ENCODE measurements at places on chromosomes 3 and 15. TPM values are rescaled to one million over a fixed set of nuclear protein-coding genes. Genes with fewer than 3 reads are reported as not detected.

DNA sequence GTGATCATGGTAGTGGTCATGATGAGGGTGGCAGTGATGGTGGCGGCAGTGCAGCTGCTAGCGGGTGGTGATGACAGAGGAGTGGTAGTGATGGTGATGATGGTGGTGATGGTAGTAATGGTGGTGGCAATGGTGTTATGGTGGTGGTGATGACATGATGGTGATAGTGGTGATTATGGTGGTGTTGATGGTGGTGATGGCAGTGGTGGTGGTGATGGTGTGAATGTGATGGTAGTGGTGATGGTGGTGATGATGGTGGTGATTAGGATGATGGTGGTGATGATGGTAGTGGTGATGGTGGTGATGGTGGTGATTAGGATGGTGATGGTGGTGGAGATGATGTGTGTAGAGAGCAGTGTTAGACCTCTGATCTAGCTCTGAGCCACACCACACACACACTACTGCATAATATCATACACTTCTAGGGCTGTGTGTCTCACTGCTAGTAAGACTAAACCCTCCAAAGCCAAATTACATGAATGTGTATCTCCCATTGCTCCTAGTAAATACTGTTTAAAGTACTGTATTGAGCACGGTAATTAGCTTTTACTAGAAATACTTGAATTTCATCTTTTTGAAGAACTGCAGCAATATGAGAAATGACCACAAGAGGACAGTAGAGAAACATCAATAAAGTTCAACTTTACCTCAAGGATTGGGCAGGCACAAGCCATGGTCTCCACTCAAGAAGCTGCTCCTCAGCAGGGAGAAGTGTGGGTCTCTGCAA lies 28.8 kb downstream of the TMED3 start:
- no peaks in the 10 kb centered on the region for H3K36me3 ChIP-seq
- no peaks in the 10 kb centered on the region for H3K27me3 ChIP-seq
- H3K4me3 ChIP-seq, result no peak overlapping the region
- no peak overlapping the region for H3K27ac ChIP-seq

GRCh38 chr15:27084844-27085243 lies 113.9 kb downstream of the GABRG3 start:
- no peak overlapping the region for H3K27ac ChIP-seq
- DNase-seq, result no peak
- H3K27me3 ChIP-seq, result no peaks in the 10 kb centered on the region
- no peaks in the 10 kb centered on the region for H3K36me3 ChIP-seq

DNA sequence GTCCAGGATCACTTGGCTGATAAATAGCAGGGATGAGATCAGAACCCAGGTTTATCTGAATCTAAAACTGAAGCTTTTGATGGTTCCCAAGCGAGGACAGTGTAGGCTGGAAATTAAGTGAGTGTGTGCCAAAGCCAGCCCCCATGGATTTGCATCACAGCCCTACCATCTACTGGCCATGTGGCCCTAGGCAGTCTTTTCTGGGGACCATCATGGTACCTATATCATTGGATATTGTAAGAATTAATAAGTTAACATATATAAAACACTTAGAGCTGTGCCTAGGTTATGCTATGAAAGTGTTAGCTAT lies 32.8 kb upstream of the SSR3 start:
- H3K36me3 ChIP-seq, result no peaks in the 10 kb centered on the region
- H3K4me3 ChIP-seq, result no peak overlapping the region
- H3K27me3 ChIP-seq, result no peaks in the 10 kb centered on the region
- no peak for DNase-seq
- no peaks in the 10 kb centered on the region for H3K4me1 ChIP-seq

DNA sequence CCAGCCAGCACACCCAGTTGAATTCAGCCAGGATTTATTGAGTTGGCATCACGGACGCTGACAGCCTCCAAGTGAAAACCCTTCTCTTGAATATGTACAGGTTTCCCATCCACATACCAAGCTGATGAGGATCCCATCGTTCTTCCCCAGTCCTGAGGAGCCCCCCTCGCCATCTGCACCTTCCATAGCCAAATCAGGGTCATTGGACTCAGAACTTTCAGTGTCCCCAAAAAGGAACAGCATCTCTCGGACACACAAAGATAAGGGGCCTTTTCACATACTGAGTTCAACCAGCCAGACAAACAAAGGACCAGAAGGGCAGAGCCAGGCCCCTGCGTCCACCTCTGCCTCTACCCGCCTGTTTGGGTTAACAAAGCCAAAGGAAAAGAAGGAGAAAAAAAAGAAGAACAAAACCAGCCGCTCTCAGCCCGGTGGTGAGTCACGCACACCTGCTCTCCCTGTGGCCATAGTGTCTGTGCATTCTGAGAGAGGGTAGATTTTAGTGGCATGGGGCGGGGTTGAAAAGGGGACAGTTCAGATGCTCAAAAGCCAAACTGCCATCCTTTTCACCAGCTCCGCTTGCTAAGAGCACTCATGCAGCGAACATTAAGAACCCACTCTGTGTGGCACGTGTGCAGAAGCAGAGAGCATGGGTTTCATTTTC lies 51.2 kb downstream of the KLHL25 start:
- H3K4me1 ChIP-seq, result peaks cover 2% of the 10 kb centered on the region
- H3K27me3 ChIP-seq, result no peaks in the 10 kb centered on the region
- H3K27ac ChIP-seq, result no peak overlapping the region

The ADGRG7 gene
- not detected for total RNA-seq

The ILDR1 gene
- total RNA-seq, result not detected

The PIGX gene
- 13.9 TPM for total RNA-seq

The SAMMSON gene
- total RNA-seq, result not detected

The SYNPR gene
- total RNA-seq, result not detected

DNA sequence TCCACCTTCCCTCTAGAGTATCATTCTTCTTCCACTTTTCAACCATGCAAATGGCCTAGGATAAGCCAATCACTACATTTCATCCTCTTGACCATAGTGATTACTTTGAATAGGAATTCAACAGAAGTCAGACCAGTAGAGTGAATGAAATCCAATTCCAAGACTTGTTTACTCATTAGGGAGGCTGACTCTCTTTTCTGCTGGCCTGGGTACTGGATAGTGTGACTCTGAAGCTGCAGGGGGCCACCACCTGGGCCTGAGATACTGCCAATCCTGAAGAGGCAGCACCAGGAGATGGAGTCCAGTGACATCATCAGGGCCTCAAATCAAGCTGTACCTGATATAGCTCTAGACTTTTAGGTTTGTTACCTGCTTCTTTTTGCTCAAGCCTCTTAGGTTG lies 7.0 kb upstream of the FSTL1 start:
- no peak overlapping the region for H3K27ac ChIP-seq

The DNAJA4 gene
- total RNA-seq, result 0.14 TPM

DNA sequence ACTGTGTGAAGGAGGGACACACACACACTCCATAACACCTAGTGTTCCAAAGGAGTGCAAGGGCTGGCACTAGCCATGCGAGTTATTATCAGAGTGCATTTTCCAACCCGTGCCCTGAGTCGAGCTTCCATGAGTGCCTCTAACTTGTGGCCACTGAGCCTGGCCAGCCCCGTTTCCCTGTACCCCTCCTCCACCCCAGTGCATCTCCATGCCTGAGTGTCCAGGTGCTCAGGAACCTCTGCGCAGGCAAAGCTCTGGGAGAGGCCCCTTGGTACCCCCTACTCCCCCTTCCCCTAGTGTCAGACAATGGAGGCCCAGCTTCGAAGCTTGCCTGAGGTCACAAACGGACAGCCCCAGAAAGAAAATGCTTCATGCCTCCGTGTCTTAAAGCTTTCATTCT lies 45.2 kb upstream of the HES1 start:
- peaks cover 50% of the 10 kb centered on the region for H3K4me1 ChIP-seq
- H3K36me3 ChIP-seq, result no peaks in the 10 kb centered on the region
- H3K27ac ChIP-seq, result no peak overlapping the region
- no peak for DNase-seq

The CCDC33 gene
- total RNA-seq, result 0.96 TPM

GRCh38 chr15:83837945-83838571 lies 184.1 kb downstream of the ADAMTSL3 start:
- H3K4me1 ChIP-seq, result no peaks in the 10 kb centered on the region
- no peaks in the 10 kb centered on the region for H3K36me3 ChIP-seq
- no peak overlapping the region for H3K27ac ChIP-seq
- no peak overlapping the region for H3K4me3 ChIP-seq
- peaks cover 3% of the 10 kb centered on the region for H3K27me3 ChIP-seq
- DNase-seq, result no peak

DNA sequence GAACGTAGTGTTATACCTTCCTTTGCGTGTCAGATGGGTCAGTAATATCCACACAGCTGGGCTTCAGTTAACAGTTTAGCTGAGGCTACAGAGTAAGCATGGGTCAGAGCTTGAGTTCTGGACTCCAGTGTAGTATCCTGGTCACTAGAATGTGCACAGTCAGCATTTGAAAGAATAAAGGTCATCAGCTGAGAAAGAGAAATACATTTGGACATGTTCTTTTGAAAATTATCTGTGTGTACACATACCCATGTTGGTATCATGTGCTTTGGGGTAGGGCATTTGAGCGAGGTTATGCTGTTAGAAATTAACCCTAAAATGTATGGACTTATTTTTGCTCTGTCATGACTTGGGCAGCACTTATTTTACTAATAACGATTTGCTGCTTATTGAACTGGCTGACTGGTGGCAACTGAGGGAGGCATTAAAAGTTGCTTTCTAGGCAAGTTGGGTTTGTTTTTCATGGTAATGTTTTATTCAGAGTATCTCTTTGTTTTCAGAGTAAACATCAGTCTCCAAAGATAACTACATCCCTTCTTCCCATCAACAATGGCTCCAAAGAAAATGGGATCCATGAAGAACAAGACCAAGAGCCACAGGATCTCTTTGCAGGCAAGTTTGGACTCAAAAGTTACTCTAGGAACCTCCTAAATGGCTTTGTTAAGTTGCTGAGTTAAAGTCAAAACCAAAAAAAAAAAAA lies 16.4 kb downstream of the SNX1 start:
- no peak overlapping the region for H3K27ac ChIP-seq
- H3K27me3 ChIP-seq, result no peaks in the 10 kb centered on the region
- H3K4me3 ChIP-seq, result no peak overlapping the region
- peaks cover 20% of the 10 kb centered on the region for H3K36me3 ChIP-seq
- DNase-seq, result no peak
- no peaks in the 10 kb centered on the region for H3K4me1 ChIP-seq
